Nucleus accumbens (tissue), 56 donors: ENCODE measurements at places on chromosomes 7 and 10.

GRCh38 chr10:34273340-34273739, 541.8 kb downstream of the PARD3 start:
- no peak for DNase-seq

GRCh38 chr7:1741751-1742554, 71.9 kb downstream of the ELFN1 start:
- no peak for DNase-seq

GRCh38 chr7:91292506-91292905, 28.3 kb downstream of the FZD1 start:
- DNase-seq: no peak

DNA sequence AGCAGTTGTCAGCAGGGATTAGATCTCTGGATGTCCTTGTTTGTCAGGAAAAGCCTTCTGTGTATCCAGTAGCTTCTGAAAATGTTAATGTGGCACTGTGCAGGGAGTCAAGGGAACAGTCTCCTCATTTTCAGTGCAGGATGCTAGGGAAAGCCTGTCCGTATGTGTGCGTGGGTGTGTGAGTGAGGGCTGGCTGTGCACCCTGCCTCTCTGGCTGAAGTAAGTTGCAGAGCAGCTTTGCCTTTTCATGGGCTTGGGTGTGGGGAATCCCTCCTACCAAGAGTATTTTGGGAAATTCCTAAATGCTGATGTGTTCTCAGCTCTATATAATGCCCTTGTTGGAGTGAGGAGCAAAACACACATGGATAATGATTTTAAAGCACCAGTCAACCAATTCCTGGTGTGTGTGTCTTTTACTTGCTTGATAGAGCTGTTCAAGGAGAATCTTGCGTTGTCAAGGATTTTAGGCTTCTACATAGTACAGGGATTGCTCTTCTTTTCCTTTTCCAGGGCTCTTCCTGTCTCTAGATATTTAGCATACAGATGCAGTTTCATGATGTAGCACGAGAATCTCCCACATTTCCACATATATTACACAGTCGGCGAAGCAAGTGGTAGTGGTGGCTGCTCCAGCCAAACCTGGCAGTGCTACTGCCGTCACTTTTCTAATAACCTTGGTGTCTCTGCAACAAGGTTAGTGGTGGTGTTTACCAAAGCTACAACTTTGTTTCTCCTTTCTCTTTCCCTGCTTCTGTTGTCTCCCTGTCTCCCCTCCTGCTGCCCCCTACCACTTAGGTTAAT, 92.8 kb downstream of the MCU start:
- DNase-seq: no peak

GRCh38 chr10:93081834-93082233, 8.1 kb downstream of the CYP26A1 start:
- DNase-seq: no peak

DNA sequence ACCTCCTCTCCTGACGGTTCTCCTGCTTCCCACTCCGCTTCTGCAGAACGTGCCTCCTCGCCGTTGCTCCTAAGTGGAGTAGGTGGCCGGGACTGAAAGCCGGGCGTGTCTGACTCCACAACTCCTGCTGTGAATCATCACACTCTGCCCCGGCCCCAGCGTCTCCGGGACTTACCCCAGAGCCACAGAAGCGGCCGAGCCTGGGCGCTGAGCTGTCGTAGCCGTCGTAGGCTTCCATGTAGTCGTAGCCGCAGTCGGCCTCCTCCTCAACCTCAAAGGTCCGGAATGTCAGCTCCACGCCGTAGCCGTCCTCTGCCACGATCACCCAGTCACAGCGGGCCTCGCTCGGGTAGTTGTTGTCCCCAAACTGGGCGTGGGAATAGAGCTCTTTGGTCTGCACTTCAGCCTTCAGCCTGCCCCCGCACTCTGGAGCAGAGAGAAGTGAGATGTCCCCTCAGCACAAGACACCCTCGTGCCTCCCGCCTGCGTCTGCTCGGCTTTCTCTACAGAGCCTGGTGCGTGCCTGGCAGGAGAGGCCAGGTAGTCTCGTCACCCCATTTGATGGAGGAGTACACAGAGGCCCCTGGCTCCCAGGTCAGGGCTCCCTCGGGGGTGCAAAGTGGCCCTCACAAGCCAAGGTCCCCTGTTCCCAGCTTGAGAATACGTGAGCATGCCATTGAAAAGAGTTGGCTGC, 11.2 kb upstream of the OPALIN start:
- DNase-seq: no peak

DNA sequence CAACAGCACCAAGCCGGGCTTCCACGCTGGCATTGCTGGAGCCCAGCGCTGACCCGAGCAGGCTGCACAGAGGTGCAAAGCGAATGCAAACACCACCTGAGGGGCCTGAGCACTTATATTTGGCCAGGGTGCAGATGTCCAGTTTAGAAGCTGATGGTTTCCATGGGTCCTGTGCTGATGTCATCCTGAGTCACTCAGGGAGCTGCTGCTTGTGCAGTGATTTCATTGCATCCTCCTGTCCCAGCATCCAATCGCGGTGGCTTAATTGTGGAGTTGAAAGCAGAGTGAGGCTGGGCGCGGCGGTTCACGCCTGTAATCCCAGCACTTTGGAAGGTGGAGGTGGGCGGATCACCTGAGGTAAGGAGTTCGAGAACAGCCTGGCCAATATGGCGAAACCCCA, 410.2 kb upstream of the KLF6 start:
- no peak for DNase-seq
